NCI-H2029 (cell line): ENCODE measurements at places on chromosomes 4 and X.

- no peak for DNase-seq
Observed at GRCh38 chr4:145066063-145066501, 31.9 kb downstream of the ANAPC10 start.

GRCh38 chr4:184274286-184274951 lies 56.7 kb upstream of the ENPP6 start:
- DNase-seq, result no peak

DNA sequence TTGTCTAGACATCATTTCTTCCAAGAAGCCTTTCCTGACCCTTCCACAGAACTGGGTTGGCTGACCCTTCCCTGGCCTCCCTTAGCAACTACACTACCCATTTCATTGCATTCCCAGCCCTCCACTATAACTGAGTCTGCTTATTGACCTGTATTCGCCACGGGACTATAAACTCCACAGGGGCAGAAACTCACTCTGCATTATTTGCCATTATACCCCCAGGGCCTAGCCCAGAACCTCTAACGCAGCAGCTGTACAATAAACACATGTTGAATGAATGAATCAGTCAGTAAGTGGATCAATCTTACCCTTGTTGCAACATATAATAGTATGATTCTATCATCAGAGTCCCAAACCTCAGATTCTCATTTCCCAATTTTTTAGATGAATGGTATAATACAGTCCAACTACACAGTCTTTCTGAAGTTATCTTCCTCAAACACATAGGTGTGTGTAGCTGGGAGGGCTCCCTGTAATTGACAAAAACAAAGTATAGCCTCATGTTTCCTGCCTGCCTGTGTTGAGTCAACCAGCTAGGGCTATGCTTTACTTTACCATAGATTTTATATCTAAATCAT lies 209.3 kb downstream of the CHIC2 start:
- no peak for DNase-seq

- DNase-seq, result no peak
Observed at GRCh38 chr4:80188801-80189458, 8.4 kb upstream of the PRDM8 start.

DNA sequence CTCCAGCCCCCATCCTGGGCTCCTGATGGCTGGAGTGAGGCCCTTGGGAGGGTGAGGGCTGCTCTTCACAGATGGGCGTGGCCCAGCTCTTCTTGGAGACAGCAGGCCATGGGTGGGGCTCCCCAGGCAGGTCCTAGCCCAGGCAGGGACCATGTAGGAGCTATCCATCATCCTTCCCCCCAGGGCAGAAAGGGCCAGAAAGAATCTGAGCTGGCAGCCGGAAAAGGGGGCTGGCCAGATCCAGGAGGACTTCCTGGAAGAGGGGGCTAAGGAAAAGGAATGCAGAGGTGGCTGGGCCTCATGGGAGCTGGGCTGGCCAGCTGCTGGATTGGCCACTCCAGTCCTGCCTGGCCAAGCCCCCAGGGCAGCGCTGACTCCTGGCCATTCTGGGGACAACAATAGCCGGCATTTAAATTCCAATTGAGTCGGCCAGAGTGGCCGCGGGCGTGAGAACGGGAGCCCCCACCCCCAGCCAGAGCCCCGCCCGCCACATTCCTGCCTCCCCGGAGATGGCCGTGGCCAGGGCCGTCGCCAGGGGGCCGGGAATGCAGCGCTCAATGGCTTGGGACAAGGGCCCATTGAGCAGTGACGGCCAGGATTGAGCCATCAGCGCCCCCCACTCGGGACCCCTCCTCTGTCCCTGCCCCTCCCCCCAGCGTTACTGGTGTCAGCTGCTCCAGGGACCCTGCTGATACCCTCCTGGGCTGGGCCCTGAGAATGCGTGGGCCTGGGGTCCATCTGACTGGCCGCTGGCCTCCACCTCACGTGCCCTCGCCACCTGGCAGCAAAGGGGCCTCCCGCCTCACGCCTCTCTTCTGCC lies 15.1 kb upstream of the FGFR3 start:
- no peak for DNase-seq

DNA sequence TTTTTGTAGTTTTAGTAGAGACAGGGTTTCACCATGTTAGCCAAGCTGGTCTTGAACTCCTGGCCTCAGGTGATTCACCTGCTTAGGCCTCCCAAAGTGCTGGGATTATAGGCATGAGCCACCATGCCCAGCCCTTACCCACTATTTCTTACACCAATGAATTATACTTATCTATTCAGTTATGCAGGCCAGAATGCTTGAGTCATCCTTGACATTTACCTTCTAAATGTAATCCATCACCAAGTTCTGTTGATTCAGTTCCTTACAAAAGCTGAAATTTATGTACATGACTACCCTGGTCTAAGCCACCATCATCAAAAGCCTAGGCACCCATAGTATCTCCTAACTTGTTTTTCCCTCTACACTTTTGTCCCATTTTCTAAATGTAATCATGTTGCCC lies 585.7 kb downstream of the IL15 start:
- no peak for DNase-seq

- DNase-seq, result peak; percentile 12
Observed at GRCh38 chr4:168200685-168201084, 108.3 kb downstream of the ANXA10 start.

DNA sequence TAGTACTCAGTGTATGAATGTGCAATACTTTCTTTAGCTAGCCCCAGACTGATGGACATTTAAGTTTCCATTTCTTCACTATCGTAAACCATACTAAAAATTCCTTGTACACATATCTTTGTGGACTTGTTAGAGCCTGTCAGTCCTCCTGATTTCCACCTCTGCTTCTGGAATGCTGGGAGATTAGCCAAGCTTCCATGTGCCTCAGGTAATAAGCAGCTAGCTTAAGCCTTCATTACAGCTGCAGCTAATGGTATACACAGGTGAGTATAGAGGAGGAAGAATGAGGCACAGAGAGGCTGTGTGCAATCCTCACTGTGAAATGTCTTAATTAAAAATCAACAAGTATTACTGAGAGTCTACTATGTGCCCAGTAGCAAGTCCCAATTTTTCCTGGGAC lies 9.8 kb downstream of the SMIM9 start:
- no peak for DNase-seq

- no peak for DNase-seq
Observed at GRCh38 chr4:41600243-41600912, 62.4 kb downstream of the LIMCH1 start.

DNA sequence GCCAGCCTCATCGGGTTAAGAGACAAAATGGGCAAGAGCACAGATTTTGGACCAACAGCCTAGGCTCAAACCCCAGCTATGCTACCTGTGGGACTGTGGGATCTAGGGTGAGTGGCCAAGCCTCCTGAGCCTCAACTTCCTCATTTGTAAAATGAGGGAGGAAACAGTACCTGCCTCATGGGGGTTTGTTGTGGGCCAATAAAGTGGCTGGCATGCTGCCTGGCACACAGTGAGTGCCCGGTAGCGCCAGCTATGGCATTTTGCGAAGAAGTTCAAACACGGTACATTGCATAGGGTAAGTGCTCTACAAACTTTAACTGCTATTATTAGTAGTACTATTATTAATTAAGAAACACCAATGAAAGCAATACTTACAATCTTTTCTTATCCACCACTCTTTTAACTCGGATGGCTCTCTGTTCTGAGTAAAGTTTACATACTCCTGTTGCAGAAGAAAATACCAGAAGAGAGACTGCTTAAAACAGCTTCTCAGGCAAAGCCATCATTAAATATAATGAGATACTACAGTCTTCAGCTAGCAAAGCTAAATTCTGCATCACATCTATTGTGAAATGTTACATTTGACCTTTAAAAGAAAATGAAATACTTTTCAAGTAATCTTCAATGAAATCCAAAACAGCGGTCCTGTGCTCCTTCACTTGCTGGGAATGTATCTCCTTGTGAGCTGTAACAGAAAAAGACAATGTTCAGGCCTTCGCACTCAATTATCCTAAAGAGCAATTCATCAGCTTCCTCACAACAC lies 70.1 kb downstream of the NSG1 start:
- no peak for DNase-seq

GRCh38 chr4:81839347-81840042 lies 367.8 kb upstream of the RASGEF1B start:
- no peak for DNase-seq

DNA sequence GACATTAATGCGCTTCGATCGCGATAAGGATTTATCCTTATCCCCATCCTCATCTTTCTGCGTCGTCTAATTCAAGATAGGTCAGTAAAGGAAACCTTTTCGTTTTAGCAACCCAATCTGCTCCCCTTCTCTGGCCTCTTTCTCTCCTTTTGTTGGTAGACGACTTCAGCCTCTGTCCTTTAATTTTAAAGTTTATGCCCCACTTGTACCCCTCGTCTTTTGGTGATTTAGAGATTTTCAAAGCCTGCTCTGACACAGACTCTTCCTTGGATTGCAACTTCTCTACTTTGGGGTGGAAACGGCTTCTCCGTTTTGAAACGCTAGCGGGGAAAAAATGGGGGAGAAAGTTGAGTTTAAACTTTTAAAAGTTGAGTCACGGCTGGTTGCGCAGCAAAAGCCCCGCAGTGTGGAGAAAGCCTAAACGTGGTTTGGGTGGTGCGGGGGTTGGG lies 528 bp upstream of the FGF2 start:
- no peak for DNase-seq

GRCh38 chr4:159107203-159107925 lies 4.5 kb downstream of the RAPGEF2 start:
- no peak for DNase-seq

GRCh38 chr4:20137176-20137575 lies 114.5 kb upstream of the SLIT2 start:
- no peak for DNase-seq

- no peak for DNase-seq
Observed at GRCh38 chr4:121377076-121377475, 3.7 kb downstream of the QRFPR start.

- no peak for DNase-seq
Observed at GRCh38 chr4:123588631-123589241, 192.1 kb downstream of the SPRY1 start.

DNA sequence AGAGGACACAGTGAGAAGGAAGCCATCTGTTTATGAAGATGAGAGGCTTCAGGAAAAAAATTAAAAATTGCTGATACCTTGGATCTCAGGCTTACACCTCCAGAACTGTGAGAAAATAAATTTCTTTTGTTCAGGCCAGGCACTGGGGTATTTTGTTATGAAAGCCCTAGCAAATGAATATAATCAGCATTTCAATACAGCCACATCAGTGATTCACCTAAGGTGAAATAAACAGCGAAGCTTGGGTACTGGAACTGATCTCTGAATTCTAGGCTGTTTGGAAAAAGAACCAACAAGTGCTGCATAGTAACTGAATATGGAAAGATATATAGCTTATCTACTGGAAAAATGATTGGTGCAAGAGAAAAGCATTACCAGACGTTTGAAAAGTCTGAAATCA lies 88.5 kb downstream of the PDS5A start:
- no peak for DNase-seq

DNA sequence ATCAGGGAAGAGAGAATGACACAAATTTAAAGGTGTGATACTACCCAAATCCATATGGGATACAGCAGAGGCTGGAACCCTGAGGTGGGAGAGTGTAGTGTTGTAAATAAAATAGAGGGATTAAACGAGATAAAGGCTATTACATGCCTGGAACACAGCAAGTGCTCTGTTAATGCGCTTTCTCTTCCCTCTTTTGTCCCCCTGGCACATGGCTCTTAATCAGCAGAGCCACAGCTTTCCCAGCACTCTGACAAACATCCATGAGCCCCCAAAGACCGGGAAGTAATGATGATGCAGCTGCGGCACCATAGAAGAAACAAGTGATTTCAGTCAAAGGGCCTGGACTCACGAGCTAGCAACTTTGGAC lies 85.9 kb downstream of the RASL11B start:
- DNase-seq, result no peak

DNA sequence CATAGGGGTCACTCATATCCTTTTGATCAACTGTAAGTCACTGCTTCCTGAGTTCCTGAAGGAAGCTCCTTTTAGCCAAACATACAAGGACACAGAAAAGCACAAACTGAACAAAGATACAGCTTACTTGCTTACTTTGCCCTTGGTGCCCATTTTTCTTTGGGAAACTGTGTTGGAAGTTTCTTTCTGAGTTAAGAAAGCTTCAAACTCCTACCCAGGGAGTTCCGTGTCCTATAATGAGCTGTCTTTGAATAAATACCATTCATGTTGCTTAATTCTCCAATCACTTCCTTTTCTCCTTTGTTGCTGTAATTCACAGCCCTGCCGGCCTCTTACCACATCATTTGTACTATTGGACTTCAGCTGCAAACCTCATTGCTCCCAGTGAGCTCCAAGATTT lies at the start of gene ADH4:
ADH4 (minus strand) TSS at position 228 of the 400 bp plus-strand sequence; CDS start at position 153, 75 bp downstream.
- no peak for DNase-seq

- no peak for DNase-seq
Observed at GRCh38 chr4:110849461-110849860, 226.6 kb upstream of the PITX2 start.

DNA sequence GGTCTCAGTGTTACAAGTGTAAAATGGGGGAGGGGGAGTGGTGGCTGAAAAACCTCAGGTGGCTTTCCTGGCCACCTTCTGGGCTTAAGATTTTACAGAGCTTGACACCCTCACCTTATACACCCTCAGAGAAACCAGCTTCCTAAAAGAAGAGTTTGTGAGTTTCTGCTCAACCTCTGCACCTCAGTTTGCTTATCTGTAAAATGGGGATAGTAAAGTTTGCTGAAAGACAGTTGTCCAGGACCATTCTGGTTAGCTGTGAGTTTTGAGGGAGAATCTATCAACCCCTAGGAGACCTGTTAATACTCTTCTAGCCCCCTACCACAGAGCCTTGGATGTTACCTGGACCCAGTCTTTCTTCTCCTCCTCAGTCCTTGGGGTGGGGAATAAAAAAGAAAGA lies 9.7 kb downstream of the TSR2 start:
- no peak for DNase-seq

- no peak for DNase-seq
Observed at GRCh38 chrX:118497180-118497818, 1.7 kb downstream of the DOCK11 start.

GRCh38 chrX:27728291-27728690 lies 79.5 kb upstream of the MAGEB10 start:
- no peak for DNase-seq

- no peak for DNase-seq
Observed at GRCh38 chrX:129769467-129770154, 10.1 kb upstream of the SASH3 start.

DNA sequence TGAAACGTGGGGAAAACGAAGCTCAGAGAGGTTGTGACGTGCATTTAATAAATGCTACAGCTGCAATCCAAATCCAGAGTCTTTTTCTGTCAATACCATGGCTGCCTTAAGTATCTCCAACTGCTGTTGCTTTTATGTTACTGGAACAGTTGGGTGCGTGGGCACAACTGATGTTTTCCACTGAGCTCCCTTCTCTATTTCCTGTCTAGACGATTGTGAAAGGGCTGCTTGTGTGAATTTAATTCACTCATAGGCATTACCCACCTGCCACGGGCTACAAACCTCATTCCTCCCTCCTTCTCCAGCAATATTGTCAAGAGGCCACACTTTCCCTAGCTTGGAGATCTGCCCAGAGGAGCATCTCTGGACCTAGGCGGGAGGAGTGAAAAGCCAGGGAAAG lies 526.0 kb downstream of the MID1IP1 start:
- DNase-seq, result no peak
